Suprapubic skin (tissue), 4 donors: ENCODE measurements at places on chromosomes 4 and X. TPM values are rescaled to one million over a fixed set of nuclear protein-coding genes. Genes with fewer than 3 reads are reported as not detected.

MAP3K15 gene
- total RNA-seq = not detected

C4orf36 gene
- total RNA-seq = not detected

SHROOM4 gene
- 2.3 TPM for total RNA-seq

TGIF2LX gene
- not detected for total RNA-seq

NCAPG gene
- total RNA-seq = 3.1 TPM

PPP4R3C gene
- total RNA-seq = not detected

NFKB1 gene
- total RNA-seq = 41.5 TPM

THAP9 gene
- total RNA-seq = 2.0 TPM

CPE gene
- 33.5 TPM for total RNA-seq

IQCM gene
- total RNA-seq = not detected

PDCL2 gene
- total RNA-seq = not detected

RBMX2 gene
- total RNA-seq = 11.3 TPM

DDX60 gene
- 14.6 TPM for total RNA-seq

BEND2 gene
- not detected for total RNA-seq

GAGE12D gene
- total RNA-seq = not detected

EFNB1 gene
- total RNA-seq = 103 TPM

CYSLTR1 gene
- 1.1 TPM for total RNA-seq

SORBS2 gene
- 17.5 TPM for total RNA-seq

UGT2B17 gene
- total RNA-seq = not detected

AMBN gene
- total RNA-seq = not detected

STEEP1 gene
- 26.6 TPM for total RNA-seq

EREG gene
- 63.8 TPM for total RNA-seq

DKK2 gene
- 1.4 TPM for total RNA-seq

KLF8 gene
- total RNA-seq = 52.9 TPM

RTL3 gene
- not detected for total RNA-seq

DDX53 gene
- not detected for total RNA-seq

P2RY8 gene
- total RNA-seq = not detected

F9 gene
- not detected for total RNA-seq

CT45A3 gene
- total RNA-seq = not detected

TRAM1L1 gene
- total RNA-seq = 4.3 TPM

KIAA0232 gene
- 31.7 TPM for total RNA-seq

SAGE1 gene
- not detected for total RNA-seq

DNAJB14 gene
- 19.8 TPM for total RNA-seq

UGT8 gene
- total RNA-seq = 0.73 TPM

DGKK gene
- total RNA-seq = not detected

ANKRD37 gene
- 20.4 TPM for total RNA-seq

ADAM29 gene
- total RNA-seq = not detected

GAGE12J gene
- total RNA-seq = not detected

ATP2B3 gene
- not detected for total RNA-seq

ARL9 gene
- 0.48 TPM for total RNA-seq

DCAF8L2 gene
- not detected for total RNA-seq

FAM184B gene
- total RNA-seq = 0.39 TPM

USP53 gene
- total RNA-seq = 24.8 TPM

SH3D19 gene
- 82.3 TPM for total RNA-seq

AKAP4 gene
- not detected for total RNA-seq

SPARCL1 gene
- total RNA-seq = 65.0 TPM

FAM47E gene
- 0.30 TPM for total RNA-seq

KCTD8 gene
- 0.34 TPM for total RNA-seq

FAM50A gene
- total RNA-seq = 23.4 TPM

FAM241A gene
- total RNA-seq = 3.3 TPM

MAGEC3 gene
- total RNA-seq = not detected

CXXC4 gene
- total RNA-seq = 1.3 TPM
